HT1080 (cell line): ENCODE measurements at places on chromosomes 4 and X.

DNA sequence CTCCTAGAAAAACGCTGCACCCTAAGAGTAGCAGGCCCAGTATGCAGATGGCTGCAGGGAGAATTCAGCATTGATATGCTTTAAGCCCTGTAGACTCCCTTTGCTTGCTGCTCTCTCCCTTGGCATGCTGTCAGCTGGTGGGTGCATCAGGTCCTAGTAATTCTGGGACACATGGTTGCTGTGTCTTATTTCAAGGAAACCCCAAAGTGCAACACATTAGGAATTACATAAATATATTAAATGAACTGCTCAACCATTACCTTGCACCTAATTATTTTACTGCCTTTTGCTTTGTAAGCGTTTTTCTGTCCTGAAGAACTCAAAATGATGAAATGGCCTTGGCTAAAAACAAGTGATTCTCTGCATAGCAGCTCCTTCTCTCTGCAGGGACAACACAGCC lies 516.3 kb downstream of the ZIC3 start:
- DNase-seq, result no peak

- peak; percentile 4 for DNase-seq
Measured at GRCh38 chr4:6840062-6840976, 57.8 kb downstream of the KIAA0232 start.

- no peak for DNase-seq
Measured at GRCh38 chrX:129238011-129238410, 285.3 kb downstream of the SMARCA1 start.

DNA sequence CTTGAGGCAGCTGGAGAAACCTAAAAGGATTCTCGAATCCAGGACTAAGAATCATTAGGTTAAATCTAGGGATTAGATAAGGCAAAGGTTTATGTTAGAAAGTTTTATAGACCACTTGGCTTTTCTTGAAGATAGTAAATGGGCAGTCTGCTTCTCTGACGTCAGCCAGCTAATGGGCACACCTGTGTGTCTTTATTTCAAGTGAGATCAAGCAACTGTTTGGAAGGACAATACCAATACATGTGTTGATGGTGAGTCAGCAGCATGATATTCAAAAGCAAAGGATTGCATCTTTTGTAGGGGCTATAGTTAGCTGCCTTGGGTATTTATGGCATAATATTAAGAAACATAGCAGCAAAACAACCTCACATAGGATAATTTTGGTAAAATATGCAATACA lies 46.5 kb upstream of the GRPR start:
- DNase-seq, result no peak

GRCh38 chr4:43136752-43137151 lies 244.2 kb downstream of the GRXCR1 start:
- no peak for DNase-seq

- DNase-seq, result no peak
Measured at GRCh38 chrX:3990569-3990968, 277.1 kb upstream of the PRKX start.

DNA sequence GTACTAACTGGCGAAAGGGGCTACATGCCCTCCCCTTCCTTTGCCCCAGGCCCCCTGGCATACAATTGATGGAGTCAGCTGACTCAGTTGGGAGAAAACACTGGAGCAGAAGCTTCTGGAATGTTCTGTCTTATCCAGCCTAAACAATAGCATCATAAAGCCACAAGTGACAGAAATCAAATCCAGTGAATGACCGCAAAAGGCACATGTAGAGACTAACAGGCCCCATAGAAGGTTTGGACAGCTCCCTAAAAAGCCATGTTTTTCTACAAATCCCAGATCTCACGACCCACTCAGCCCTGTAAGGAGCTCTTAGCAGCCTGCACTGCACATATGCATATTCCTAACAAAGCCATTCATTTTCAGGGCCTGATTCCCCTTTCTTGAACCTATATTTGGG lies 25.1 kb downstream of the SCARB2 start:
- DNase-seq, result no peak

GRCh38 chr4:55822329-55822728 lies 2.7 kb downstream of the EXOC1L start:
- no peak for DNase-seq

DNA sequence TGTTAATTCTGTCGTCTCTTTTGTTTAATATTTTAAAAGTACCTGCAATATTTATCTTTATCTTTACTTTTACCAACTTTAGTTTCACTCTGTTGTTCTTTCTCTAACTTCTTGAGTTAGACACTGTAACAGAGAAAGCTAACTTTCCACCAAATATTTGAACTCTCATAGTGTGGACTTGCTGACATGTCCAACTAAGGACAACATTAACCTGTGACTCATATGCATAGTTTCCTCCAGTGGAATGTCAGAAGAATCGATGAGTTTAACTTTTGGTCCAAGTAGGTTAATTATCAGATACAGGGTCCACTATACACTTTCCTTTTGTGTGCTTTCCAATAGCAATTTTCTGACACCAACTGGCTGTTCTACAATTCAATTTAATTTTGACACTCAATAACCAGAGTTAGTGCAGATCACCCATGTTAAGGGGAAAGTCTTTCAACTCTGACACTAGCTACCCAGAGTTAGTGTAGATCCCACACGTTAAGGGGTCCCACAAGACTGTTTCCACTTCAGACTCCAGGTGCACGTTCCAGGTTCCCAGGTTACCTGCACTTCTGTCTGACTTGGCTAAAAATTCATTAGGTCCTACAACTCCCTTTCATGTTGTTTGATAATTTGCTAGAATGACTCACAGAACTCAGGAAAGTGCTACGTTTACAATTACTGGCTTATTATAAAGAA lies 559.0 kb upstream of the AMOT start:
- peak; percentile 15 for DNase-seq

- peak; percentile 42 for DNase-seq
Measured at GRCh38 chrX:44974451-44974850, 101.5 kb downstream of the KDM6A start.

- DNase-seq, result no peak
Measured at GRCh38 chrX:20393944-20394343, 127.2 kb upstream of the RPS6KA3 start.

DNA sequence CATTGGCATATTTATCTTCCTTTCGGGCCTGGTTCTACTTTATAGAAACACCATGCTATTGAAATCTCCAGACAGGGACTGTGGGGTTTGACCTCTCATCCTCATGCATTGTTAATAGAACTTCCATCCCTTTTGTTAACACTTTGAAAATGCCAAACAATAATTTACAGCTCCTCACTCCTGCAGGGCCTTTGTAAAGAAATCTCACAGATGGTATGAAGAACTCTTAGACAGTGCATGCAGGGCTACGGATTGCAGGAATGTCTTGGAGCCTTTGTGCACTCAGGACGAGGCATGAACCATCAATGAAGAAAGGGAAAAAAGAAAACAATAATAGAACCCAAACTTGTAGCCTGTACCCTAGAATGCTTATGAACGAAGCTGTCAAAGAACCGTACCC lies 92.8 kb upstream of the TMEM47 start:
- DNase-seq, result no peak

DNA sequence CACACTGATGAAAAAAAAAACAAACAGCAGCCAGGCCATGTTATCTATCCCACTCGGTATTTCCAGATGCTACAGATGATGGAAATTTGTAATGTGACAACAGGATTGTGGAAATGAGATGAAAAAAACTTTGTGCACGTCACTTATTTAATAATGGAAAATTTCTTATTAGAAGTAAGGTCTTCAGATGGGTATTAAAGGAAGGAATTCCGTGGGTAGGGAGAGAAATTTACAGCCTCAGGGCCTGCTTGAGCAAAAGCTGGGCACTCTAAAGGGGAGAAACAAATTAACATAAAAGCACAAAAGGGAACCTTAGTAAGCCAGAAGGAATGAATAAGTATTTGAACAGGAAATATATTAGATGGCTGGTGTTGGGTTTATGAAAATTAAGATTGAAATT lies 4.2 kb upstream of the PKD2 start:
- no peak for DNase-seq

DNA sequence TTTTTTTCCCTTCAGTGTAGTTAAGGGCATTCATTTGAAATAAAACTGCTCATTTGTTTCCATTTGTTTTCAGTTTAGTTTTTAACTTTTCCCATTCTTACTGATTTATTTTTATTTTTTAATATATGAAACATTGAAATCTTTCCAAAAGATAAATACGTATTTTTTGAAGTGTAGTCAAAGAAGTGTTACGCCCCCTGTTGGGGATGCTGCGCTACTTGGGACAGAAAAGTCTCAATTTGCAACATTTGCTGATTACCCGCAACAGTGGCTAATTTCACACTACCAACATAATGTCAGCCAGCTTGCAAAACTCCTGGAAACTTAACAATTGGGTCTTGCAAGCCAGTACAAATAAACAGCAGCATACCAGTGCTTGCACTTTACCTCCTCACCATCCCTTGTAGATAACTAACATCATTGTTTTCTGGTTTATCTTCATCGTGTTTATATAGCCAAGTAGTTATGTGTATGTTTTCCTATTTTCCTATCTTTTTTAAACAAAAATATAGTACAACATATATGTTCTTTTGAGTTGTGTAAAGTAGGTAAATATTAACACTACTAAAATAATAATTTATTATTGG lies 158.6 kb downstream of the STPG2 start:
- no peak for DNase-seq

- no peak for DNase-seq
Measured at GRCh38 chr4:6342530-6343293, 73.1 kb downstream of the WFS1 start.

DNA sequence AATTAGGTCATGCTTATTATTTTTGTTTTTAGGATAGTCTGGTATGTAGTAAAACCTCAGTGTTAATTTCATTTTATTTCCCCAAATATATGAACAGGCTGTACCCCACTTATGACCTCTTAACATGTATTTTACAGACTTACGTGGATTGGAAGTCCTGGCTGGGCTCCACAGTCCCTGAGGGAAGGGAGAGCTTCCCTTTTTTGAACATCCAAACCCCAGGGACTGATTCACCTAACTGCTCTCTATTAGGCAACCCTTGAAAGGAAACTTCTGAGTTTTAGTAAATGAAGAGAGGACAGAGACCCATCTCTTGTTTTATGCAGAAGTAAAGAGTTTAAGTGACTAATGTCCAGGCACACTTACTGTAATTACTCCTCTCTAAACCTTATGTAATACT lies 233.1 kb upstream of the SPRY1 start:
- no peak for DNase-seq

DNA sequence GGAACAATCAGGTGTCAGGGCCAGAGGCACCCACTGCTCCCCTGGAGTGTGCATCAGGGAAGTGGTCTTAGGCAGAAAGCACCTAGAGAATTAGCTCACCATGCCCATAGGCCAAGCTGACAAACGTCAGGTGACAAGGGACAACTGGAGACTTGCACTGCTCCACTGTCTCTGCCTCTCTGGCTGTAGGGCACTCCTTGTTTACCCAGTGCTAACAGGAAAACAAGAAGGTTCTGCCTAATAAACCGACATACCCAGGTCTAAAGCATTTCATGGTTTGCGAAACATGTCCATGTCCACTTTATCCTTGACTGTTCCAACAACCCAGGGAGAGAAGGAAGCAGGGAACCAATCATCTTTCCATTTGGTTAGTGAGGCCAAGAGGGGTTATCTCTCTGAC lies 92.5 kb upstream of the MAMLD1 start:
- no peak for DNase-seq

GRCh38 chrX:63686878-63687714 lies 97.9 kb downstream of the ARHGEF9 start:
- DNase-seq, result peak; percentile 38

DNA sequence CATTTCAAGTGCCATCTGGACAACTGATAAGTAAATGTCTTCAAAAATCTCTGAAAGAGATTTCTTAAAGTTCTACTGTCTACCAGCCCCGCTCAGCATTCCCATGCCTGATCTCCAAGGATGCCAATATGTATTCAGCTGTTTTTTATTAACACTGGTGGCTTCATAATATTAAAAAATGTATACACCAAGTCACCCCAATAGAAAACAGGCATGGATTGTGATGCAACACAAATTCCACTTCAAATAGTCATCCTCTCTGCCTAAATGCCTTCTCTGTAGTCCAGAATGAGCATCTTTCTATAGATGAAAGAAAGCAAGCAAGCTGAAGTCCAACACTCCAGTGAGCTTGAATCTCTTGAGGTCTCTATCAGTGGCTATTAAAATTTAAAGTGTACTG lies 152.2 kb upstream of the PPARGC1A start:
- peak; percentile 39 for DNase-seq

- DNase-seq, result peak; percentile 62
Measured at GRCh38 chr4:20418861-20419451, 167.3 kb downstream of the SLIT2 start.

DNA sequence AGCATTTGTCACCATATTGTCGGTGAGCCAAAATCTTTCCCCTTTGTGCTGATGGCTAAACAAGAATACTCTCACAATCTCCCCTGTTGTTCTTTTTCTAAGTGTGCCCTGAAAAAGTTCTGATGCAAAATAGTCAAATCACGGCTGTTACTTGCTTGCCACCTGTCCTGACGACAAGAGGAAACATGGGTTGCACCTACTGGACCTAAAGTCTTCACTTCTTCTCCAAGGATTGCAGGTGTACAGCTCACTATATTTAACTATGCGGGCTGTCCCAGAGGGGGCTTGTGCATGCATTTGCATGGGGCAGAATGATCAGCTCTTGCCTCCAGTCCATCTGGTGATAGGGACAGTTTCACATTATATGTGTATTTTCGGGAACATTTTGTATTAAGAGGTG lies 21.6 kb downstream of the AFF2 start:
- no peak for DNase-seq

DNA sequence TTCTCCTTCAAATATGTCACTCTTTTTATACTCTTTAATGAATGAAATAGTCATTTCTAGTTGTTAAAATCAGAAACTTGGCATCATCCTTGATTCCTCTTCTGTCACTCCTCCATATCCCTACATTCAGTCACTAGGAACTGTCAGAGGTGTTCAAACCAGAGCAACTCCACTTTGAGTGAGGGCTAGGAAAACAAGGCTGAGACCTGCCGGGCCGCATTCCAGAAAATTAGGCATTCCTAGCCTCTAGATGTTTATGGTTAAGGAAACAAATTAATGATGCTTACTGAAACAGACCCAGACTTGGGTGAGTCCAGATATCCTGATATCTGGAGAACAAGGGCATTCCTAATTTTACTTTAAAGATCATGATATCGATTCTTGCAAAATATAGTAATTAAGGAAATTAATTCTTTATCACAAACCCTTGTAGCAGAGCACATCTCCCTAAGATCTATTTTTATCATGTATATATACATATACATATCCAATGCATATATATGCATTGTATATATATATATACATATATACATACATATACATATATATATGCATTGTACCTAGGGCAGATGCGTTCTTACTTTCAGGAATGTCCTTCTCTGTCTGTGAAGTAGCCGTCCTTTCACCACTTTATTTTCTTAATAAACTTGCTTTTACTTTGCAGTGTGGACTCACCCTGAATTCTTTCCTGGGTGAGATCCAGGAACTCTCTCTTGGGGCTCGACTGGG lies 98.4 kb upstream of the GC start:
- DNase-seq, result no peak
